Spinal cord (tissue), 10 donors: ENCODE measurements at places on chromosomes 3 and 15. TPM values are rescaled to one million over a fixed set of nuclear protein-coding genes. Genes with fewer than 3 reads are reported as not detected.
A peak's percentile ranks its signal among the peaks of the same experiment; 100 is the strongest.

GRCh38 chr3:23283625-23284024 lies 80.5 kb downstream of the UBE2E2 start:
- no peak for DNase-seq

DNA sequence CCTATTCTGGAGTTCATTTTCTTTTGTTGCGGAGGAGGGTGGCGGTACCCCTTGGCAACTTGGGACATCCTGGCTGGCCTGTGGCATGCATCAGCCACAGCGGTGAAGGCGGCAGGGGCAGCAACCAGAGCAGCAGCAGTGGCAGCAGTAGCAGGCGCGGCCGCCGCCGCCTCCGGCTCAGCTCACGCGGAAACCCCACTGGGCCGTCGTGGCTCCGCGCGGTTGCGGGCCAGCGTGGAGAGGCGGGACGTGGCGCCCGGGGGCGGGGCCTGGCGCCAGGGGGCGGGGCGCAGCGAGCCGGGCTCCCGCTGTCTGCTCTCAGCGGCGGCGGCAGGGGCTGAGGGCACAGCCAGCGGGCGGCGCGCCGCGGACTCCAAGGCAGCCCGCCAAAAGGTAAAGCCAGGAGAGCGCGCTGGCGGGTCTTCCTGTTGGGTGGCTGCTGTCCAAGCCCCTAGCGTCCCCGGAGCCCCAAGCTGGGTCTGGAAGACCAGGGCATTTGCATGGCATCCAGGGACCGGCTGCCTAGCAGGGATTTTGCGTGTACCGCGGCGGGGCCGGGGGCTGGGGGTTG lies 334.4 kb upstream of the THRB start:
- DNase-seq: peak; percentile 42

GRCh38 chr15:31333820-31334219 lies 7.2 kb downstream of the KLF13 start:
- no peak for DNase-seq

- no peak for DNase-seq
Measured at GRCh38 chr3:183081459-183082183, 17.7 kb downstream of the MCCC1 start.

DNA sequence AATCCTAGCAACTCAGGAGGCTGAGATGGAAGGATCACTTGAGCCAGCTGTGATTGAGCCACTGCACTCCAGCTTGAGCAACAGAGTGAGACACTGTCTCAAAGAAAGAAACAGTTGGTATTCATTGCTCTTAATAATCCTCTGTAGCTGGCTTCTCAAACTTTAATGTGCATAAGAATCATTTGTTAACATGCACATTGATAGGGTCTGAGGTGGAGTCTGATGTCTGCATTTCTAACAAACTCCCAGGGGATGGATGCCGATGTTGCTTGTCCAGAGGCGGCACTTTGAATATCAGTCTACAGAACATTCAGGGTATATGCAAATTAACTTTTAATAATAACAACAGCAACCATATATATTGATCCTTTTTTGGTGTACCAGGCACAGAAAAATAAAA lies 39.9 kb downstream of the NKIRAS1 start:
- DNase-seq: no peak

LRRC2 gene
- 4.6 TPM for total RNA-seq

TNNC1 gene
- 17.9 TPM for total RNA-seq

CTSH gene
- 94.2 TPM for total RNA-seq
